ENCODE measurements at places on chromosomes 1 and 21.

GRCh38 chr1:212186427-212187207 is 98.6 kb upstream of the PPP2R5A start:
- DNase-seq: no peak

DNA sequence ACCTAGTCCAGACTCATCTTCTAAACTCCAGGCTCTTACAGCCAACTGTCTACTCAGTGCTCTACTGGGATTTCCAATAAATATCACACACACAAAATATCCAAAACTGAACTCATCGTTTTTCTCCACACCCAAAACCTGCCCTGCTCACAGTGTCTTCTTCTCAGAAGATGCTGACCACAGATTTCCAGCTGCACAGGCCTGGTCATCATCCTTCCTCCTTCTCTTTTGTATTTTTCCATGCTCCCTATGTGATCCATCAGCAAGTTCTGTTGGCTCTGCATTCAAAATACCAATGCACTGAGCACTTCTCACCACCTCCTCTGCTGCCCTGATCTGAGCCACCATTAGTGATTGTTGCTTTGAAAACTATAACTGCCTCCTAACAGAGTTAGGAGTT is 159.5 kb upstream of the KAZN start:
- DNase-seq: no peak

GRCh38 chr1:93692983-93693591 is 11.4 kb upstream of the BCAR3 start:
- DNase-seq: no peak

- DNase-seq: no peak
Observed at GRCh38 chr1:28139025-28139712, 37.3 kb downstream of the PTAFR start.

GRCh38 chr1:202086579-202087350 is 36.0 kb upstream of the GPR37L1 start:
- DNase-seq: no peak

DNA sequence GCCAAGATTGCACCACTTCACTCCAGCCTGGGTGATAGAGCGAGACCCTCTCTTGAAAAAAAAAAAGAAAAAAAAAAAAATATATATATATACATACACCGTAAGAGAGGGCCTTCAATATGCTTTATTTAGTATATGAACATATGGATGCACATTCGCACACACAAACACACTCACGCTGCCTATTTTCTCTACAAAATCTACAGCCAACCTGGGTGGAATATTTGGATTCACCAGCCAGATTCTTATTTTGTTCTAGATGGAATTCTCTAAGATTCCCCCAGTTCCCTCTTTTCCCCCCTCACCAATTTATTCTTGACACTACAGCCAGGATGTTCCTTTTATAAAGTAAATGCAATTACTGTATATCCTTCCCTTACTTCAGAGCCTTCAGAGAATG is 131.6 kb downstream of the TM2D1 start:
- DNase-seq: no peak

GRCh38 chr1:118169016-118169415 is 16.0 kb downstream of the SPAG17 start:
- DNase-seq: no peak

DNA sequence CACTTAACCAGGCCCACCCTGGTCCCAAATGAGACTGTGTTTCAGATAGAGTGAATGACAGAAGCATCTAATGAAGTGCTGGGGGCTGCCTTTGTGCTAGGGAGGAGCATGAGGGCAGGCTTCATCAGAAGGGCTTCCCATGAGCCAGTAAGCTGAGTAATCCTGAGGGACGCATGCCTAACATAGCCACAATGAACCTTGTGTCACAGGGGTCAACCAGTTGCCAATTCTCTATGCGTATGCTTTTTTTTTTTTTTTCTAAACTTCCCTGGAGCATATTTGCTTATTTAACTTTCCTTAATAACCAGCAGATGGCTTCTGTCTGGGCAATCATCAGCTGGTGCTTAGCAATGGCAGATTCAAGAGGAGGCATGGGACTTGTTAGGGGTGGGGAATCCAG is 25.5 kb upstream of the CYP2J2 start:
- DNase-seq: no peak

- no peak for DNase-seq
Observed at GRCh38 chr21:14239281-14239680, 23.3 kb downstream of the RBM11 start.

DNA sequence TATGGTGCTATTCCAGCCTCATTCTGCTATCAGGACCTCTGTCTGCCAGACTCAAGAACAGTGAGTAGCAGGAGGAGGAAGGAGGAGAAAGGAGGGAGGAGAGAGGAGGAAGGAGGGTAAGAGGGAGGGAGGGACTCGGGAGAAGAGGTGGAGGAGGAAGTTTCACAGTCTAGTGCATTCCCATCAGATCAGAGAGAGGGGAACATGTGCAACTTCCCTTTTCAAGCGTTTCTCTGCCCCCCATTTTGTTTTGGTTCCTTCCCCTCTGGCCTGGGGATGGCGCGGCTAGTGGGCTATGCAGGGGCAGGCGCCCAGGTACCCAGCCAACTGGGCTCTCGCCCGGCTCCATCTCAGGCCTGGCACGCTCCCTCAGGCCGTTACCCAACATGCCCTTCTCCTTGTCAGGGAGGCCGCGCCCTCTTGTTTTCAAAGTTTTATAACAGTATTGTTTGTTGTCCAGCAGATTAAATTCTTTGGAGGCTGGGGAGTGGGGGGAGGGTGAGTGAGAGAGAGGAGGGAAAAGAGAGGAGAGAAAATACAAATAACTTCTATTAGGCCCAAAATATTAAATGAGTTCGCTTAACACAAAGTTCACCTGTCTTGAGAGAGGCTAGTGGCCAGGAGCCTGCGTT is 56.0 kb downstream of the CD46 start:
- no peak for DNase-seq

DNA sequence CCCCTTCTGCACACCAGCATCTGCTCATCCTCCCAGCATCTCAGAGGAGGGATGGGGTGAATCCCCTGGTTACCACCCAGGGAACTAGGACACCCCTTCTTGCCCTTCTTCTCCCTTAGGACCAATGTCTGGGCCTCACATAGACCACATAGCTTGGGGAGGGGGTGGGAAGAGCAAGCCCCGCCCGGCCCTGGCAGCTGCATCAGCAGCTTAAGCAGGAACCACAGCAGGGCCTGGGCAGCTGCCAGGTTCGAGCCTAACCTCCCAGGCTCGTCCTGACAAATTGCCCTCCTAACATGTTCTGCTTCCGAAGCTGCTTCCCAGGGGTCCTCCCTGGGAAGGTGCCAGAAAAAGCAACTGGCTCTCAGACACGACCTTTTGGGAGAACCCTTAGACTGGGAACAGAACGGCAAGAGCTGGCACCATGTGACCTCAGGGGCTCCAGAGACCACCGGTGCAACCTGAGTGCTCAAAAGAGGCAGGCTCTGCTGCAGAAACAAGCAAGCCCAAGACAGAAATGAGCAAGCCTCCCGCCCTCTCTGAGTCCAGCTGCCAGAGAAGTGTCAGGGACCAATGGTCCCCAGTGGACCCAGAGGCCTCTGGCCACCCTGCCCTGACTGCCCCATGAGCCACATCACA is 18.4 kb upstream of the CLSTN1 start:
- no peak for DNase-seq

DNA sequence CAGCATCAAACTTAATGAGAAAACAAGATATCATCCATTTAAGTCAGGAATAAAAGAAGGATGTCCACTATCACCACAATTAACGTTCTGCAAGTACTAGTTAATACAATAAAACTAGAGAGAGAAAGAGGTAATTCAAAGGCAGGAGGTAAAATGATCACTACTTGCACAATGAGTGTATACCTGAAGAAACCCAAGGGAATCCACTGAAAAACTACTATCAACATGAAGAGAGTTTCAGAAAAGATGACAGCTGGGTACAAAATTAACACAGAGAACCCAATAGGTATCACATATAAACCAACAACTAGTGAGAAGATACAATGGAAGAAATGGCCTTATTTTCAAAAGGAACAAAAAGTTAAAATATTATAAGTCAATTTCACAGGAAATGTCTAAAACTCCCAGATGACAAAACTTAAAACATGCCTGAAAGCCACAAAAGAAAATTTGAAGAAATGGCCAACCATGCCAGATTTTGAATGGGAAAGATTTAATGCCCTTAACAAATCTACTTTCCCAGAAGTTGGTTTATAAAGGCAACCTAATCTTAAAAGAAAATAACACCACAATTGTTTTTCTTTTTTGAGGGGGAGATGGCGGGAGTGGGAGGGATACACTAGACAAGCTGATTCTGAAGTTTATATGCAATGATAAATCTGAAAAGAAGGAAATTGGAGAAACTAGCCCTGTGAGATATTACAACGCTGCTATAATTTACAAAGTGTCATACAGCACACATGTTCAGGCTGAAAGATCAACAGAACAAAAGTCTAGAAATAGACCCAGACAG is 17.8 kb downstream of the VPS26C start:
- no peak for DNase-seq

GRCh38 chr1:157450106-157450505 is 102.2 kb downstream of the FCRL5 start:
- no peak for DNase-seq

DNA sequence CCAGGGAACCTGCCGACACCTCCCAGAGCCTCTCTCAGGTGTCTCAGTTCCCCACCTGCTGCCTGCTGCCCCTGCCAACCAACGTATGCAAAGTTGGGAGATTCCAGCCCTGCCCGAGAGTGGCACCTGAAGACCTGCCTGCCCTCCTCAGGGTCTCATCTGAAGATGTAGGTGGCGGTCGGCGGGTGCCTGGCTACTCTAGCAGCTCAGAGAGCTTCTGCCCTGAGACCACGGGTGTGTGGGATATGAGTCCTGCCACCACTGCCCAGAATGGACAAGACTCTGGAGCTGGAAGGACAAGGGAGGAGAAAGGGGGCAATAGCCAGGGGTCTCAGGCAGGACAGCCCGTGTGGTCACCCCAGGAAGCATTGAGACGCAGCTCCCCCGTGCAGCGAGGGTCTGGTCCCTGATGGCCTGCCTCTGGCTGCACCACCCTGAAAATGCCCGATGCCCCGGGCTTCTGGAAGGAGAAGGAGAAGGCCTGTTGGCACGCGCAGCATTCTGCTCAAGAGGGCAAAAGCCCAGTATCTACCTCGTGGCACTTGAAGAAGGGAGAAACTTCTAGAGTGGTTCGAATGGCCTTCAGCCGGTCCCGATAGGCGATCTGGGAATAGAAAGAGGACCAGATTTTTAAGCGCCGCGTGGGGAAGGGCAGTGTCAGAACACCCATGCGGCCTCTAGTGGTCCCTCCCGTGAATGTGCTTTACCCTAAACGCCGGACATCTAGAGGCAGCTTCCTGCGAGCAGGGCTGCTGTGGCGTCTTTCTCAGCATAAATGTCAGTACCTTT is 88.8 kb downstream of the STUM start:
- DNase-seq: no peak

DNA sequence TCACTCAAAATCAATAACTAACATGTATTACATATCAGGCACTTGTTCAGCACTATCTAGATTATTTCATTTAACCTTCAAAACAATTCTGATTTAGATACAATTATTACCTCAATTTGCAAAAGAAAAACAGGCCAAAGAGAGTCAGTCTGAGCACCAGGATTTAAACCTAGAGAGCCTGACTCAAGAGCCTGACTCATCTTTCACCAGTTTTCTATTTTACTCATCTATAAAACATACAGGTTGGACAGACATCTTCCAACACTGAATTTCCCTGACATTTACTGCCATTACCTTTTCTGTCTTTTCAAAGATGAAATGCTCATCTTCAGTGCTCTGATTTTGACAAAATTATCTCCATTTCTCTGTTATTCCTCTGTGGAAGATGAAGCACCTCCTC is 116.5 kb downstream of the MRPL39 start:
- no peak for DNase-seq

GRCh38 chr21:41678016-41678923 is 88.6 kb downstream of the RIPK4 start:
- no peak for DNase-seq

- no peak for DNase-seq
Observed at GRCh38 chr21:33368124-33368523, 35.1 kb upstream of the IFNGR2 start.

- no peak for DNase-seq
Observed at GRCh38 chr1:103365860-103366569, 159.5 kb upstream of the RNPC3 start.

GRCh38 chr21:32214654-32215305 is 64.1 kb downstream of the MIS18A start:
- no peak for DNase-seq

GRCh38 chr1:181676269-181676668 is 193.0 kb downstream of the CACNA1E start:
- DNase-seq: no peak

- DNase-seq: no peak
Observed at GRCh38 chr1:44777969-44778635, 2.8 kb downstream of the RPS8 start.

DNA sequence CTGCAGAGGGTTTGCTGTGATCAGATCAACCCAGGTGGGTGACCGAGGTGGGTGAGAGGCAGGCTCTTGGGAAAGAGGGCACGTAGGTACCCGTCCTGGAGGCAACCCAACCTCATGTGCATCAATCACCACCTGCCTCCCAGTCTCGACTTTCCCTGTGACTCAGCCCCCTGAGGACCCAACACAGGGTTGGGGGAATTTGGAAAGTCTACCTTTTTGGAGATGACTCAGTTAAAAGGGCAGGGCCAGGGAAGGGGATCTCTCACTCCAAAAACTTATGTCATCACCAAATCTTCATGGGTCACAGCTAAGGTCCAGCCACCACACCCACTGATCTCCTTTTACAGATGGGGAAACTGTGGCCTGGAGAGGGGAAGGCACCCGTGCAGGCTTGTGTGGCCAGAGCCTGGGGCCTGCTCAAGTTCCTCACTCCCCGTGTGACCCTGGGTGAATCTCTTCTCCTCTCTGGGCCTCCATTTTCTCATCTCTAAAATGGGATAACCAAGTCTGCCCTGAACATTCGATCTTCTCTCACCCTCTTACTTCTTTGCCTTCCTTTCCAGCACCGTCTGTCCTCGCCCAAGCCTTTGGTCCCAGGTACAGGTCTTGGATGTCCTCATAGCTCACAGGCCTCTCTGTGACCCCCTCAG is 34.6 kb upstream of the WNT4 start:
- DNase-seq: no peak

DNA sequence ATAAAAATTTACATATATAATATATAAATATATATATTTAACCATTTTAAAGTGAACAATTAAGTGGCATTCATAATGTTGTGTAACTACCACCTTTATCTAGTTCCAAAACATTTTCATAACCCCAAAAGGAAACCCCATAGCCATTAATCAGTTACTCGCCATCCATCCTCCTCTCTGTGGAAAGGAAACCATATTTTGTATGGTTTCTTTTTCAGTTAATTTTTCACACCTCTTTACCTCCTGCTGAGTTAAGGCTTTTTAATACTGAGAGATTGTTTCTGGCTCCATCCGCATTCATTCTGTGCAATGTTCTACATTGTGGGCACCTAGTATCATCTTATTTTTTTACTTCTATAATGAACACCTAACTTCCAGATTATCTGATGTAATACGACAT is 512.1 kb downstream of the LMO4 start:
- DNase-seq: no peak

- no peak for DNase-seq
Observed at GRCh38 chr1:93905734-93906133, 3.5 kb downstream of the GCLM start.

DNA sequence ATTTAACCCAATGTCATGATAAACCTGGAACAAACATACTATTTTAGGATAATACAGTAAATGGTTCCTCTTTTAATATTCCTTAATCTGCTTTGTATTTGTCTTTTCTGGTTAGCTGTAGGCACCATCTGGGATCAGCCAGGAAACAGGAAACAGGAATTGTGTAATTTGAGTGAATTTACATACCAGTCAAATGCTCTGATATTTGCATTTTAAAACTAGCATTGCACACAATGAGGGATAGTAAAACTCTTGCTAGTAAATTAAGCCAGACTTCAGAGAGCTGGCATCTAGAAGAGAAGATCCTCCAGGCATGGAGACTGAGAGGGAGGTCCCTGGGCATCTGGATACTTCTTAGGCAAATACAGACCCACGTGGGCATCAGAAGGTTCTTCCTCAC is 103.5 kb downstream of the HMCN1 start:
- DNase-seq: no peak
